ENCODE measurements at places on chromosomes 2 and 18.

GRCh38 chr2:23460228-23460627 is 75.2 kb downstream of the KLHL29 start:
- DNase-seq, result no peak

DNA sequence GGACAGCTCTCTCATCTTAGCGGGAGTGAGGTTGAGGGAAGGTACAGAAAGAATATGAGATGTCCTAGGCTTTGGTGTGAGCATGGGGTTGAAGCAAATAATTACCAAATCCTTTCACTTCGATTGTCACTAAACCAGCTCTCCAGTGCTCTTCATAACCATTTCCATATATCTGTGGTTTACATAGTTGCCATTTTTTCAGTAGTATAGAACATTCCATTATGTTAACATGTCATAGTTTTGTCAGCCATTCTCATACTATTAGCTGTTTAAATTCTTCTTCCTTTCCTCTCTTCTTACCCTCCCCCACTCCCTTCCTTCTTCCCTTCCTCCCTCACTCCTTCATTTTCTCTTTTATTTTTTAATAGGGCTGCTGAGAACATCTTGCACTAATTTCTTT is 205.9 kb downstream of the BABAM2 start:
- DNase-seq, result no peak

DNA sequence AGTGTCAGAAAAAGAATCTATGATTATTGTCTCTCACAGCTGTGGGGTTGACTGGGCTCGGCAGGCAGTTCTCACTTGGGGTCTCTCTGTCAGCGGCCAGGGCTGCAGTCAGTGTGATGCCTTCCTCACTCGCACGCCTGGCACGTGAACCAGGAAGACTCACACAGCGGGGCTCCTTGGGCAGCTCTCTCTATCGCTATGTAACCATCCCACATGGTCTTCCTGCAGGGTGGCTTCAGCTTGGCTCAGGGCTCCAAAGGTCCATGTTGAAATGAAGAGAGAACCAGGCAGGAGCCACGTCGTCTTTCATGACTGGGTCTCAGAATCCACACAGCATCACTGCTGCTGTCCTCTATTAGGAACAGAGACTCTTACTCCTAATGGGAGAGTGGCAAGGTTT is 30.6 kb upstream of the SLC1A4 start:
- DNase-seq, result no peak

- no peak for DNase-seq
Observed at GRCh38 chr2:152766928-152767327, 48.5 kb downstream of the ARL6IP6 start.

- no peak for DNase-seq
Observed at GRCh38 chr2:188746727-188747126, 227.4 kb upstream of the COL3A1 start.

DNA sequence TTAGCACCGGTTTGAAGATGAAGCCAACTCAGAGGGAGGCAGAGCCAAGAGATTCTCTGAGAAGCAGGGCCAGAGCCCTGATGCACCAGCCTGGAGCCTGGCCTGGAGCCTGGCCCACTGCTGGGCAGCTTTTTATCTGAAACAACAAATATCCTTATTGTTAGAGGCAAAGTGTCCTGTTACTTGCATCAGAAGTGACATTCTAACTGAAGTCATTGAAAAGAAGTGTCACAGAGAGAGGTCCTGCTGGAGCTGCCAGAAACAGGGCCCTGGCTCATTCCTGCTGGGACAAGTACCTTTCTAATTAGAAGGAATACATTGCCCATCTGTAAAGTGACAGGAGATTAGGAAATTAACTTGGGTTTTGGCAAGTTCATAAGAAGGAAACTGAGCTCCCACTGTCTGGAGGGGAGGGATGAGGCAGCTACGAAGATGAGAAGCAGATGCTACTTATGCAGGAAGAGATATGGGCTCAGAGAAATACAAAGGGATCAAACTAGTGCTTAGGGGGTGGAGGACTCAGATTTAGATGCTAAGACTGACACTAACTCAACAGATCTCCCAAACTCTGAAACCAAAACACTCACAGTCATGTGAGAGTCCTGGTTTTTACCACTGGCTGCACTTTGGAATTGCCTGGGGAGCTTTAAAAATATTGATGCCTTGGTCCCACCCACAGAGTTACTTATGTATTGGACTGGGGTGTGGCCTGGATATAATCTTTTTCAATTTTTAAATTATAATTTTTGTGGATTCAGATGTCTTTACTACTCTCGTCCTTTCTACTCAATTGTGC is 11.0 kb upstream of the HK2 start:
- no peak for DNase-seq

DNA sequence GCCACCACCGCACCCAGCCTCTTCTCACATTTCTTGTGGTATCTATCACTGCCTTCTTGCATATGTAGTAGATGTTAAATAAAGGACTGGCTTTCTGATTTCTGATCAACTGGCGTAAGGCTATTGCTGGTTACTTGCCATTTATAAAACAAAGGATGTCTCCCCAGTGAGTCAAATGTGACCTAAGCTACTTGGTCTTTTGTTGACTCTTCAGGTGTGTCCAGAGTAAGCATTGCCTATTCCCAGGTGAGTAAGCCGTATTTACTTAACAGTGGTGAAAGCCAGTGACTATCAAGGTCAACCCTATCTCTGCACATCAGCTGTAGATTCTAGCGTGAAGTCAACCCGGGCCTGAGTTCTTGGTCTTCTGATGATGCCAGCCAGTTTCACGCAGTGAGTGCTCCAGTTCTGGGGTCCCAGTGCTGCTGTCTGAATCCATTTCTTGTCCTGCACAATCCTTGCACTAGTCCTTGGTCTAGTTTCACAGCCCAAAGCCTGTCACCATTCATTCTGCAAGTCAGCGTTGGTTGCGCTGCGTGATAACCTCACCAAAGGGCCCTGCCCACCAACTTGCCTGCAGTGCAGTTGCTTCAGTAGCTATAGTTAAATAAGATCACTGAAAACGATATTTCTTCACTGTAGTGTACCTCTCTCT is 120.2 kb downstream of the GBX2 start:
- no peak for DNase-seq

GRCh38 chr2:100953406-100954043 is 48.6 kb upstream of the RPL31 start:
- DNase-seq, result no peak

GRCh38 chr2:85753035-85753524 is 711 bp upstream of the ATOH8 start:
- DNase-seq, result no peak

- no peak for DNase-seq
Observed at GRCh38 chr2:97722227-97722626, 8.9 kb downstream of the ZAP70 start.

DNA sequence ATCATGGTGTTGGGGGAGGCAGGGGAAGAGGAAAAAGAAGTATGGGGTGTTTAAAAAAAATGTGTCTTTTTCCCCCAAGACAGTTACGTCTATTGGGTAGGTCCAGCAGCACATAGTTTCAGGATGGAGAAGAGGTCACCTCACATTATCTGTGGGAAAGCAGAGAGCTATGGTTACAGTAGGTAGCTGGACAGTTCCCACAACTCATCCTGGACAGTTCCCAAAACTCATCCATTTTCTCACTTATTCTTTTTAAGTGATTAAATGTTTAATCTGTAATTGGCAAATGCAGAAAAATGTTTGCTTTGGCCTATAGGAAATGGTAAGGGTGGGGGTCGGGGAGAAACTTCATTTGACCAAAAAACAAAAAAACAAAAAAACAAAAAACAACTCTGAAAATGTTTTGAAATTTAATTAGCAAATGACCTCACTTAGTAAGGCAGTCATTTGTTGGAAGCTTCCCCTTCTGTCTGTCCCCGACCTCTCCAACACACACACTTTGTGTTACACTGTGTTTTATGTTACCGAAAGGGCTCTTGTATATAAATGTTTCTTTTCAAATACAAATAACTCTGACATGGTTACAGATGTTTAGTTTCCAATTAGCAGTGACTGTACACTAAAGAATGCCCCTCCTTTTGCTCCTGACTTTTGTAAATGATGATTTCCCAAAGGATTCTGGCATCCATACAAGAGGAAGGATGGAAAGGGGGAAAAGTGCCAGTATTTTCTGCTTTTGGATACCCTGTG is 173.3 kb upstream of the ZFP36L2 start:
- no peak for DNase-seq

DNA sequence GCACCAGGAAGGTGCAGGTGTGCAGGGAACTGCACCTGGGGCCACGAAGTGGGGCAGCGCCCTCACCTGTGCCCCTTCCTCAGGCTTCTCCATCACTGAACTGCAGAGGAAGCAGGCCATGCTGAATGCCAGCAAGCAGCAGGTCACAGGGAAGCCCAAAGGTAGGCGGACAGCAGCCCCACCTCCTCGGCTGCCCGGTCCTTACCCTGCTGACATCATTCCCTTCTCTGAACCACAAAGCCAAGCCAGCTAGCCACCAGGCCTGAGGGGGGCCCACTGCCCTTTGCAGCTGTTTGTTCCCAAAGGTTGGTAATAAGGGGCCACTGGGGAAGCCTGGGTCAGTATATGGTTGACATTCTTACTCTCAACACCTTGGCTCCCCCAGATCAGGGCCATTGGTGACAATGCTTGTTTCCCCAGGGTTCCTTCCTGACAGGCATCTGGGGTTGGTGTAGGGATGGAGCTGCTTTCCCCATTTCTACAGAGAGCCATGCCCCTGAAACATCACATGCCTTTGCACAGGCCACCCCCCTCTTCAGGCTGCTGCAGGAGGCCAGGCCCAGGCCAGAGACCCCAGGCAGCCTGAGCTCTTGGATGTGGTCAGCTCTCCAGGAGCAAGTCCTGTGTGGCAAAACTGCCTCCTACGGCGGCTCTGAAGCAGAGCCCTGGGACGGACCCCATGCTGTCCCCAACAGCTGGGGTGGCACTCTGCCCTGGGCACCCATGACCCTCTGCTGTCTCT is 47.8 kb downstream of the FAM168B start:
- no peak for DNase-seq

DNA sequence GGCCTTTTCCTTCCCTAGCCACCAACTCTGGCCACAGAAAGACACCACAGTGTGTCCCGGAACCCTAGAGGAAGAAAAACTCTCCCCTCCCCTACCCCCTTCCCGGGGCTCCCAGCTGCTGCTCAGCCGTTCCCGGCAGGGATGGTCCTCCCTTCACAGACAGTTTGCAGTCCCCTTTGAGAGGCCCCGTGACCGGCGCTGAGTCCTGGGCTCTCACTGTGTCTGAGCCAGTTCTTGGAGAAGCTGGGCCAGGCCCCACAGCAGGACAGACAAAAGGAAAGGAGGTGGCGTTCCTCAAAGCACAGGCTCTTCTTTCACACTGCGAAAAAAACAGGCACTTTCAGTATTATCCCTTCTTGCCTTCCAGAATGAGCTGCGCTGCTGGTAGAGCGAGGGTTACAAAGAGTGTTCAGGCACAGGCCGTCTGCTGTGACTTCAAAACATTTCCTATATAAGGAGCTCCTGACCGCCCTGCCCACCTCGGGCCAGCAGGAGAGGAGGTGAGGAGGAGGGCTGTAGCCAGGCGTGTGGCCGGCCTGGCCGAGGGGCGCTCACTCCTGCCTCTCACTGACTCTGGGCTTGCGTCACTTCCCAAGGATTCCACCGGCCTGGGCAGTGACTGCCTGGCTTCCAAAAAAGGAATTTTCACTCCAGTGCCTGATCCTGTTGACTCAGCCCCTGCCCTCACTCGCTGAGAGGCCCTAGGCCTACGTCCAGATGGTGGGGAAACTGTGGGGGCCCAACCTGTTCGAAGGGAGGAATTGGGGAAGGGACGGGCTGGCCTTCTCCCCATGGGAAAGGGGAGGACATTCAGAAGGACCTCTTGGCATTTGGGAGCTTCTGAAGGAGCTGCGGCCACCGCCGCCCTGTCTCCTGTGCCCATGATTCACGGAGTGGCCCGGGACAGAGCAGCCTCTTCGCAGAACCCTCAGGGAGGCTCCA is 24.9 kb downstream of the CIDEA start:
- DNase-seq, result no peak

DNA sequence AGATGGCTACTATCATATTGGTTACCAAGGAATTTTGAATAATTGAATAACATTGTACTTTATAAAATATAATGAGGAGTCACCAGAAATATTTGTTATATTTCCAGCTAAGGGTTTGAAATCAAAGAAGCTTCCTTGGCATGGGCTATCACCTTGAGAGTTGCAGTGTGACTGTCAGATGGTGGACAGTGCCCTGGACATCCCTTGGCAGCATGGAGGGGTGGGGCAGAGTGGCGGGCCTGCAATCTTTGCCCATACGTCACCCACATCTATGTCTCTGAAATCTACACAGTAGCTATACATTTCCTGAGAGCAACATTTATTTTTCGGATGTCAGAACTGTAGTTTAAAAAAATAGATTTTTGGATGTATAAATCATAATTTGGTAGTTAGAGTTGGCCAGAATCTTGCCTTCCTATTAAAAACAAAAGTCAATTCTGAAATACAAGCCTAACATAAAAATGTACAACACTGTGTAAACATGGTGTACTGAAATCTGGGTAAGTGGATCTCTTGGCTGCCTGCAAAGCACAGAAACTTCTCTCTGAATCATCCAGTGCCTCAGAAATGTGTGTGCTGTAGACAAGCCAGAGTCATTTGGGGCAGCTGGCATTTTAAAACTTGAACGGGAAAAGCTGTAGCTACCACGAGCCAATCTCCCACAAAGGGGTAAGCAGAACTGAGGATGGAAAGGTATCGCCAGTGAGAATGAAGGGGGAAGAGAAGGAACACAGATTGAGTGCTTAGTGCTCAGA is 124.2 kb upstream of the ARHGAP28 start:
- no peak for DNase-seq

DNA sequence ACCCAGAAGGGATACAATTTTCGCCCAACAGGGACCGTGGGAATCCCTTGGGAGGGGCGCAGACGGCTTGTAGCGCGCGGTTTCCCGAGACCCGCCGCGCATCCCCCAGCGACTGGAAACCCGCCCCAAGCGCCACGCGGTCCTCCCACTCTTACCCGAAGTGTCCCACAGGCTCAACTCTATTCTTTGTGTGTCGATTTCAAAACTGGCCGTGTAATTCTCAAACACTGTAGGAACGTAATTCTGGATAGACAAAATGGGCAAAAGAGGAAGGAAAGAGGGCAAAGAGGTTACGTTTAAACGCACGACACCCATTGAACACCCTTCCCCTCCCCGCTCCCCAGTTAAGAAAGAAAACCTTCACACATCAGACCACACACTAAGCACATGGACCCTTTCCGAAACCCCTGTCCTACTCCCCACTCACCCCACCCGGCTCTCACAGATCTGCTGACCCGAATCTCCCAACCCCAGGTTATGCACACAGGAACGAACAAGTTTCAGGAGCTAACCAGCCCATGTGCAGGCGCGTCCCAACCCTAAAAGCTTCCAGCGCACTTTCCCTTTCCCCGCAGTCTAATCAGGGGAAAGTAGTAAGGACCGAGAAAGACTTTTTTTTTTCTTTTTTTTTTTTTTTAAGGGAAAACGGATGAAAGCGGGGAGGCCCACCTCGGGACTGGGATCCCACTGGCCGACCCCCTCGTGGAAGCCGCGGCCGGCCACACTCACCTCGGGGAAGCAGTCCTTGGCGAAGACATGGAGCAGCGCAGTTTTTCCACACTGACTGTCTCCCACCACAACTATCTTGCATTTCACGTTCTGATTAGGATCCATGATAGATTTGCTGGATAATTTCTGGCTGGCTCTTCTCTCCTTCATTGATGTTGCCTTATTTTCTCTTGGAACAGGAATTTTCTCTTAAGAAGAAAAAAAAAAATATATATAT is 655 bp downstream of the RND3 start:
- no peak for DNase-seq

- no peak for DNase-seq
Observed at GRCh38 chr18:50814395-50814794, 5.4 kb downstream of the MRO start.

- no peak for DNase-seq
Observed at GRCh38 chr2:173290518-173290917, 64.2 kb upstream of the CDCA7 start.

- DNase-seq, result no peak
Observed at GRCh38 chr2:162258686-162259085, 15.4 kb upstream of the FAP start.
